Choroid plexus epithelial cell (primary cell): ENCODE measurements at places on chromosomes 5 and 9.
A peak's percentile ranks its signal among the peaks of the same experiment; 100 is the strongest.

DNA sequence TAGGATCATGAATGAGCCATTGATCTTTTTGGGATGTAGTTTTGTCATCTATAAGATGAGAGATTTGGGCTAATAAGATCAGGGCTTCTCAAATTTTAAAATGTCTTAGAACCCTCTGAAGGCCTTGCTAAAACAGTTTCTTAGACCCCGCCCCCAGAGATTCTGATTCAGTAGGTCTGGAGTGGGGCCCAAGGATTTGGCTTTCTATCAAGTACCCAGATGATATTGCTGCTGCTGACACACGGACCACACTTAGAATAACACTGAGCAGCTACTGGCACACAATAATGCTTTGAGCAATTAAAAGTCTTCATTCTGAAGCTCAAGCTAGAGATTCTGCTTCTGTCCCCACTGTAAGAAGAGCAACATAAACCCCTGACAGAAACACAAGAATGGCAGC, 216.7 kb downstream of the SMARCA2 start:
- no peak for DNase-seq

GRCh38 chr5:40410231-40410861, 269.4 kb upstream of the PTGER4 start:
- DNase-seq: peak; percentile 93

- no peak for DNase-seq
These were observed 620.5 kb downstream of the IRX1 start for GRCh38 chr5:4216142-4216541.

DNA sequence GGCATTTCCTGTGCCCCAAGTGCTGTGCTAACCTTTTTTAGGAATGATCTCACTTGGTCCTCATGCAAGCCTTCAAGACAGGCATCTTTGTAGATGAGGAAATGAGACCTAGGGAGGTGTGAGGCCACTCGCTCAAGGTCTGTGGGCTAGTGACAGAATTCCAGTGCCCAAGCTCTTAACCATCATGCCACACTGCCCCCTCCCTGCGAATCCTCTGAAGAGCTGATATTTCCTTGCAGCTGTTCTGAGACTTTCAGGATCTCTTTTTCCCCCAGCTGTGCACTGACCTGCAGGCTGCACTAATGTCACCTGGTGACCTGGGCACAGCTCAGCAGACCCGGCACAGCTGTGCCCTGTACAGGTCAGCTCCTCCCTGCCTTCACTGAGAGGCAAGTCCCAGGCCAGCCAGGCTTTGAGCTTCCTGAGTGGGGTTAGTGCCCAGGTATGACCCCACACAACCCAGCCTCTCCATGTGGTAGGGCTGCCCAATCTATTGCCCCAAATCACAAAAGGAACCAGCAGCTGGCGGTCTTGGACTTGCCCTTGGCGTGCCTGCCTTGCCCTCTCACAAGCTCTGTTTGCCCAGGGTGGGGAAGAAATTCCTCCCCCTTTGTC, 32.7 kb downstream of the MORN5 start:
- no peak for DNase-seq

DNA sequence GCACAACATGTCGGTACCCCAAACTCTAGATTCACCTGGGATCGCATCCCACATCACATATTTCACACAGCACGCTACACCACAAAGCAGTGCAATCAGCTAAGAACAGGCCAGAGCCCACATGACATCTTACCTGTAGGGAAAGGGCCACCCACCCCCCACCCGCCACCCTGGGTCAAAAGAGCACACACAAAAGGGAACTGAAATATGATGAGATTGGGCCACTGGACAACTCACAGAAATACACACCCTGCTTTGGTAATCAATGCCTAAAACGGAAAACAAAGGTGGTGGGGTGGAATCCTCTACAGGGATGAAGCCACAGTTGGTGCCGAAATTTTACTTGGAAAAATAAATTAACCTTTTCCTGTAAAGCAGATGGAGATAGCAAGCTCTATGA, 13.1 kb downstream of the RETREG1 start:
- DNase-seq: no peak

- no peak for DNase-seq
These were observed 26.0 kb downstream of the NDUFS6 start for GRCh38 chr5:1827025-1827885.

GRCh38 chr5:88805151-88805784, 77.7 kb downstream of the MEF2C start:
- DNase-seq: no peak

DNA sequence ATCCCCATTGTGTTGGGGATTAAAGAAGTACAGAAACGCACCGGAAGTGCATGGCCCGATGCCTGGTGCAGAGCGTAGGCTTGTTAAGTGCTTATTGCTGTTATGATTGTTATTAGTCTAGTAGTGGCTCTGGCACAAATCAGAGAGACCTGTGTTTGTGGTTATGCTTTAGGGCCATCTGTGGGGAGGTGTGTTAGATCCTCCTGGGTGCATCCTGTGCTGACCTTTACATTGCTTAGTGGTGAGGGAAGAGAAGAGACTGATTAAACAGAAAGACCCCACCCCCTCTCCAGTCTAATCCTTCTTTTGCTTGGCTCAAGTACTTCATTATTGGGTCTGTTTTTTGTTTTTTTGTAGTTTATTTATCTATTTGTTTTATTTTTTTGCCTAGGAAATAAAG, 112.7 kb upstream of the SPRY4 start:
- no peak for DNase-seq

GRCh38 chr5:132260714-132261551, 3.4 kb downstream of the PDLIM4 start:
- DNase-seq: peak; percentile 91

DNA sequence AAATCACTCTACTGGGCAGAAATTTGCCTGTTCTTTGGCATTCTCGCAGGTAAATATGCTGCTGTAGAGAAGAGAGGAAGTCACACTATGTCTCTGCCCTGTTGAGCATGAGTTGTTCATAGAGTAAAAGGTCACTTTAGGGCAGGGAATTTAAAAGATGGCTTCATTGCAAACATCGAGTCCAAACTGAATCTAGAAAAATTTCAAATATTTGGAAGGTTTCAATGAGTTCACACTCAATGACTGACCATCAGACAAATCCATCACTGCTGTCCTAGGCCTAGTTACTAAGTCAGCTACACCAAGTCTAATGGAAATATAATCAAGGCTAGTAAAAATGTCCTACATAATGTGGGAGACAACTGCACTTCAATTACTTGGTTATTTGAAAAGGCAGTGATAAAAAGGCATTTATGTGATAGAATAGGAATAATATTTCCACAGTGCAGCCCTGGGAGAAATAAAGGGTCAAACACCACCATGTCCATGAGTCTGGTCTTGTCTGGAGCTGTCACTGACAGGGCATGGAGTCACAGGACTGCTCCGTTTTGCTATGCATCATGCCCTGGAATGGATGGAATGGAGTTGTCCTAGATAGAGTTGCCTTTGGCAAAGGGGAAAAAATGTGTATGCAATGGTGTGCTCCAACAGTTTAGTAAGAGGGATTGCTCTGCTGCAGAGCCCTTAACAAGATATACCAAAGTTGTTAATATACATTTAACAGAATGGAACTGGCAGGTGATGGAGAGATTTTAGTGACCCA, 218.5 kb upstream of the DAPK1 start:
- peak; percentile 65 for DNase-seq

DNA sequence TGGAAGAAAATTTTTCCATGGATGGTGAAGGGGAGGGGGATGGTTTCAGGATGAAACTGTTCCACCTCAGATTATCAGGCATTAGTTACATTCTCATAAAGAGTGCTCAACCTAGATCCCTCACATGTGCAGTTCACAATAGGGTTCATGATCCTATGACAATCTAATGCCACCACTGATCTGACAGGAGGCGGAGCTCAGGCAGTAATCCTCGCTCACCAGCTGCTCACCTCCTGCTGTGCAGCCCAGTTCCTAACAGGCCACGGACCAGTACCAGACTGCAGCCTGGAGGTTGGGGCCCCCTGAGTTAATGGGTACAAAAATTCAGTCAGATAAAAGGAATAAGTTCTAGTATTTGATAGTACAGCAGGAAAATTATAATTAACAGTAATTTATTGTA, 337.2 kb downstream of the NPR3 start:
- no peak for DNase-seq

- peak; percentile 35 for DNase-seq
These were observed 125.4 kb downstream of the DOCK2 start for GRCh38 chr5:169762338-169763095.

DNA sequence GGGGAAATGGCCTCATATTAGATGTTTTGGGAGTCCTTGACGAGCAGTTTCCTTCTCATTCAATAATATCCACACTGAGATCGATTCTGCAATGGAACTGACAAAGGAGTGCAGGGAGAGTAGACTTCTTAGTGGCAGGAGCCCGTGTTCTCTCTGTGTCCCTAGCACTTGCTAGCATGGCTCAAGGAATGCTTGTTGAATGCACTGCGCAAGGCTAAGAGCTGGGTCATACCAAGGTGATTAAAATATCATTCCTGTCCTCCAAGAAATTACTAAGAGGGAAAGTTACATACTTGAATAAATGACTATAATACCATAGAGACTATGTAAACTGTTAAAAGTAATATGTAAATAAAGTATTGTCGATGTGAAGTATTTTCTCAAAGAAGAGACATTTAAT, 630.1 kb downstream of the IRX1 start:
- no peak for DNase-seq

GRCh38 chr9:120916588-120916987, 10.0 kb downstream of the TRAF1 start:
- peak; percentile 78 for DNase-seq

DNA sequence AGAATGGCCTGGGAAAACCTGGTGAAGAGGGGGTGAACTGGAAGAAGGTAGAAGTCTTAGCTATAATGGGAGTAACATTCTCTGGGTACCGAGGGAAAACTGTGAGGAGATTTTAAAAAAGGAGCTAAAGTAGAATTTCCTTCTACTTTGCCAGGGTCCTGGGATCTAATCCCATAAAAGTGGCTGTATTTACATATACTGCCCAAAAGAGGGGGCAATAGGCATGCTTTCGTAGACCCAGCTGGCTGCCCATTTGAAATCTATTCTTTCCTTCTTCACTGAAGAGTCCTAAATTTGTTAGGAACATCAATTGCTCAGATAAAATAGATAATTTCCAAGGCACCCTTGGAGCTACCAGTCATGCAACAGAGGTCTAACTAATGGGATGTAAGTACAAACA, 159.2 kb downstream of the CDC42SE2 start:
- DNase-seq: peak; percentile 71

DNA sequence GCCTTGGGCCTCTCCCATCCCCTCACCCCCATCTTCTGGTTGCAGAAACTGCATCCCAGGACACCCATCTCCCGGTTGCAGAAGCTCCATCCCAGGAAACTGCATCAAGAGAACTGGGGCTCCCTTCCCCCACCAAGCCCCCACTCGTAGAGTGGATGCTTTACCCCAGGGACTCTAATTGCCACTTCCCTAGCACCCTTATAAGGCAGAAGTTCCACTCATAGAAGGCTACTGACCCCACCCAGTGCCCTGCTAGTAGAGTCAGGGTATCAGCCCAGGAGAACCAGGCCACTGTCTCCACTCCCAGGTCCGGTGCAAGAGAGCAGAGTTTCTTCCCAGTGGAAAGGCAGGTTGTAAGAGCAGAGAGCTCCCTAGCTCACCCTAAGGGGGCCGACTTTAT, 12.2 kb upstream of the SYK start:
- DNase-seq: no peak

DNA sequence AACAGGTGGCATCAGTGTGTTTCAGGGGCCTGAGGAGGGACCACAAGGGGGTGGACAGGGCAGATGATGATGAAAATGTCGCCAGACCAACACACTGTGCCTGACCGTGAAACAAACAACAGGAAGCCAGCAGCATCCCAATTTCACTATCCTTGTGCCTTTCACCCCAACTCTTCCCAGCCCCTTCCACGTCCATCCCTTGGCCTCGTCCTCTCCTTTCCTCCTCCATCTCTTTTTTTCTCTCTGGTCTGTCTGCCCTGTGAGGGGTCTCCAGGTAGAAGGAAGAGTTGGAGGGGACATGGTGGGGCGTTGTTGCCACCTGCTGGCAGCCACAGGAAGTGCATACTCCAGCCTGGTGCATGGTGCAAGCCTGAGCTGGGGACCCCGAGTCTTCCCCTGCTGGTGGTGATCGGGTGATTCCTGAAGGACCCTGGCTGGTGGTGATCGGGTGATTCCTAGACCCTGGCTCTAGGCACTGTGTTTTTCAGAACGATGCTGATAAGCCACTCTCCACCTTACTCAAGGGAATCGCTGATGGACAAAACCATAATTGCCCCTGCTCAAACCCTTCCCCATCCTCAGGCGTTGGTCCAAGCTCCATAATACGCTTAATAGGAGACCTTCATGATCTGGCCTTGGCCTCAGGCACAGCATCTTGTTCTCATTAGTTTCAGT, 21.7 kb upstream of the NSD1 start:
- peak; percentile 52 for DNase-seq

GRCh38 chr9:136665111-136665703, 2.5 kb downstream of the EGFL7 start:
- DNase-seq: no peak

DNA sequence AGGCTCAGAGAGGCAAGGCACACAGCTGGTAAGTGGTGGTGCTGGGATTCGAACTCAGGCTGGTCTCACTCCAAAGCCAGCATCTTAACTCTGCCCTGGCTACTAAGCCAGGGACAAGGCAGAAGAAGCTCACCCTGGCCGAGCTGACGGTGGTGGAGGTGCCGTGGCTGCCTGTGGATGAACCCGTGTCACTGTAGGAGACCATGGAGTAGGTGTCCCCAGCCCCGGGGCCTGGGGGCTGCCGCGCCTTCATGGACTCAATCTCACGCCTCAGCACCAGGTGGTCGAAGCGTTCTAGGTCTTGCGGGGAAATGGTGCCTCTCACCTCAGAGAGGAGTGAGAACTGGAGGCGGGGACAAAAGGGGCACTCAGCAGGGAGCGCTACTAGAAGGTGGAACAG, 35.4 kb upstream of the AKNA start:
- DNase-seq: no peak

- DNase-seq: no peak
These were observed 99.4 kb upstream of the MVB12B start for GRCh38 chr9:126226991-126227936.

DNA sequence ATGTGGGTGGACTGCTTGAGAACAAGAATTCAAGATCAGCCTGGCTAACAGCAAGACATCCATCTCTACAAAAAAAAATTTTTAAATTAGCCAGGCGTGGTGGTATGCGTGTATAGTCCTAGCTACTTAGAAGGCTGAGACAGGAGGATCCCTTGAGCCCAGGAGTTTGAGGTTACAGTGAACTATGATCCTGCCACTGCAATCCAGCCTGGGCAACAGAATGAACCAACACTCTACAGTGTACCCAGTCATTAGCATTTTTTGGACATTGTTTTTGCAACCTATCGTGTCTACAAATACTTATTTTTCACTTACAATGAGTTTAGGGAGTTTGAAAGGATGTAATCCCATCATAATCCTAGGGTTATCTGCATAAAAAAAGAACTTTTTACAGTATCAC, 22.1 kb downstream of the RICTOR start:
- no peak for DNase-seq
